Activated CD4-positive, CD25-positive, alpha-beta regulatory T cell treated with anti-CD3 and anti-CD28 coated beads, Interleukin-2, amount 50 U/mL, for 72 hours (primary cell): ENCODE measurements at places on chromosomes 12 and 14.
A peak's percentile ranks its signal among the peaks of the same experiment; 100 is the strongest.

- no peak for DNase-seq
Observed at GRCh38 chr14:29941401-29941800, 13.8 kb upstream of the PRKD1 start.

DNA sequence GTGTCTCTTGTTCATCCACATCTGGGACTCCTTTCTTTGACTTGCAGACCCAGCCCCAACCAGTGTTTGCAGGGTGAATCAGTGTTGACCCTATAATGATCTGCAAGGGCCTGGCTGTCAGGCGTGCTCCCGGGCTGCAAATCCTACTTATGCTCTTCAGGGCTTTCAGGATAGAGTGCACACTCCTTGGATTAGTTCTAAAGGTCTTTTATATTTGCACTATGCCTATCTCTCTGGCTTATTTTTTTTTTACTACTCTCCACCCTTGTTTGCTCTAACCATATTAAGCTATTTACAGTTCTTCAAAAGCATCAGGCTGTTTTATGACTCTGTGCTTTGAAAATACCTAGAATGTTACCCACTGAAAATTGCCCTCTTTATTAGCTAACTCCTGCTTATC lies 4.3 kb upstream of the PRICKLE1 start:
- no peak for DNase-seq

DNA sequence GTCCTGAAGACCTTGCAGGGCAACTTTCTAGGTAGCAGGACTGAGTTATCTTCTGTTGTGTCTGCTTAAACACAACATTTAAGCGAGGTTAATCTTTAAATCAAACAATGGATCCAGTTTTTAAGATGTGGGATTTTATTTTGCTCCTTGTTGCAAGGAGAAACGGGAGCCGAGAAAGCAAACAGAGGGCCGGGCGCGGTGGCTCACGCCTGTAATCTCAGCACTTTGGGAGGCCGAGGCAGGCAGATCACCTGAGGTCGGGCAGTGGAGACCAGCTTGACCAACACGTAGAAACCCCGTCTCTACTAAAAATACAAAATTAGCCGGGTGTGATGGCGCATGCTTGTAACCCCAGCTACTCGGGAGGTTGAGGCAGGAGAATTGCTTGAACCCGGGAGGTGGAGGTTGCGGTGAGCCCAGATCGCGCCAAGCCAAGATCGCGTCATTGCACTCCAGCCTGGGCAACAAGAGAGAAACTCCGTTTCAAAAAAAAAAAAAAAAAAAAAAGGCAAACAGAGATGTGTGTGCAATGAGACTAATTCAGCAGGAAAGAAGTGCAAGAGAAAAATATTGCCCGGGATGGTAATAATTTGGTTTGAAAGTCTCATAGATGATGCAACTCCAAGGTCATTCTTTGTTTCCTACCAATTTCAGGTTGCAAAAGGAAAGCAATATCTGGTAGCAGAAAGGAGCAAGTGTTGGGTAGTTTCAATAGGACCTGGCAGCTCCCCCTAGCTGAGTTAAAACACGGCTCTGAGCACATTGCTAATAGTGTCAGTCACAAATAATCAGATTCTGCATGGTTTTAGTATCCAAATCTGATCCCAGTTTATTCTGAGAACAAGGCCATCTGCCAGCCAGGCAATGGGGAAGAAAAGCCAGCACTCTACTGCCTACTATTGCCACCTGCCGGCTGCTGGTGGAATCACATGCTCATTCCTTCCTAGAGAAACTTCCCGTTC lies 141.4 kb downstream of the PPM1H start:
- peak; percentile 75 for DNase-seq

GRCh38 chr12:7039403-7039802 lies 21.1 kb upstream of the C1S start:
- no peak for DNase-seq

DNA sequence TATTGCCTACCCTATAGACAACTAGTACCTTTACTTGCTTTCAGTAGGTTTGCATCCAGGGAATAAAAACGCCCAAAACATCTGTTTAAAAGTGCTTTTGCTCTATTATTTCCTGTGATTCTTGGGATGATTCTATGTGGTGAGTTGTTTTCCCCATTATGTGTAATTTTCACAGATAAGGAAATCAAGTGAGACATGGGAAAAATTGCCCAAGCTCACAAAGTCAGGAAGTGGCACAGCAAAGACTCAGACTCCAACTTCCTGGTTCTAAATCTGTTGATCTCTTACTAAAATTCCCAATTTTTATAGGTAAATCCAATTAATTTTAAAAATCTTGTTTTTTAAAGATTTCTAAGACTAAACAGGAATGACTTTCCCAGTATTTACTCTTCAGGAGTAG lies 39.0 kb downstream of the NID2 start:
- DNase-seq, result no peak

GRCh38 chr12:24015833-24016160 lies 66.3 kb upstream of the SOX5 start:
- DNase-seq, result no peak

- no peak for DNase-seq
Observed at GRCh38 chr12:57753756-57754337, 1.1 kb upstream of the MARCHF9 start.

GRCh38 chr12:129075460-129076208 lies 222.4 kb downstream of the GLT1D1 start:
- DNase-seq, result no peak

- DNase-seq, result no peak
Observed at GRCh38 chr14:99148861-99149610, 123.0 kb downstream of the BCL11B start.

GRCh38 chr12:8636581-8636980 lies 23.9 kb upstream of the AICDA start:
- DNase-seq, result no peak
